ENCODE measurements at places on chromosomes 3 and 15.

- H3K4me1 ChIP-seq, result no peaks in the 10 kb centered on the region
- no peak overlapping the region for H3K4me3 ChIP-seq
- no peak for DNase-seq
- no peaks in the 10 kb centered on the region for H3K27me3 ChIP-seq
- H3K36me3 ChIP-seq, result no peaks in the 10 kb centered on the region
- no peak overlapping the region for H3K27ac ChIP-seq
These were observed 155.5 kb upstream of the TMC3 start for GRCh38 chr15:81529481-81529880.

- H3K36me3 ChIP-seq, result no peaks in the 10 kb centered on the region
- no peak overlapping the region for H3K4me3 ChIP-seq
- H3K4me1 ChIP-seq, result no peaks in the 10 kb centered on the region
- H3K27me3 ChIP-seq, result no peaks in the 10 kb centered on the region
- no peak for DNase-seq
These were observed 7.0 kb downstream of the CHST13 start for GRCh38 chr3:126531051-126531330.

DNA sequence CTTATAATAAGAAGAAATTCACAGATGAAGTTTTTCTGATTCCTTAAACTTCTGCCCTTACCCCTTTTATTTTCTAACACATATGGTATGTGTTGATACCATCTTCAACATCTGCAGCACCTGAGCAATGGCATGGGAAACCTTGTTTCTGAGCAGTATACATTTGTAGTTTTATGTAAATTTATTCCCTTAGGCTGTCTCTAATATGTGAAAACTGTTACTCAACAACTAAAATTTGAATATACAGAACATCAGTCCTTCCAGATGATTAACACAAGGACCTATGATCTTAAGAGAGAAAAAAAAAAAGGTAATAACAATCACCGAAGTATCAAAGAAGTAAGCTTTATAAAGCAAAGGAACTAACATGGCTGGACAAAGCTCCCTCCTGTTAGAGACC is 190.5 kb downstream of the TBC1D5 start:
- no peaks in the 10 kb centered on the region for H3K36me3 ChIP-seq
- no peaks in the 10 kb centered on the region for H3K27me3 ChIP-seq
- H3K27ac ChIP-seq, result no peak overlapping the region
- H3K4me3 ChIP-seq, result no peak overlapping the region

GRCh38 chr3:193783166-193783896 is 190.3 kb downstream of the OPA1 start:
- H3K4me1 ChIP-seq, result no peaks in the 10 kb centered on the region
- no peaks in the 10 kb centered on the region for H3K36me3 ChIP-seq
- peaks cover 3% of the 10 kb centered on the region for H3K27me3 ChIP-seq
- DNase-seq, result no peak
- H3K4me3 ChIP-seq, result no peak overlapping the region

DNA sequence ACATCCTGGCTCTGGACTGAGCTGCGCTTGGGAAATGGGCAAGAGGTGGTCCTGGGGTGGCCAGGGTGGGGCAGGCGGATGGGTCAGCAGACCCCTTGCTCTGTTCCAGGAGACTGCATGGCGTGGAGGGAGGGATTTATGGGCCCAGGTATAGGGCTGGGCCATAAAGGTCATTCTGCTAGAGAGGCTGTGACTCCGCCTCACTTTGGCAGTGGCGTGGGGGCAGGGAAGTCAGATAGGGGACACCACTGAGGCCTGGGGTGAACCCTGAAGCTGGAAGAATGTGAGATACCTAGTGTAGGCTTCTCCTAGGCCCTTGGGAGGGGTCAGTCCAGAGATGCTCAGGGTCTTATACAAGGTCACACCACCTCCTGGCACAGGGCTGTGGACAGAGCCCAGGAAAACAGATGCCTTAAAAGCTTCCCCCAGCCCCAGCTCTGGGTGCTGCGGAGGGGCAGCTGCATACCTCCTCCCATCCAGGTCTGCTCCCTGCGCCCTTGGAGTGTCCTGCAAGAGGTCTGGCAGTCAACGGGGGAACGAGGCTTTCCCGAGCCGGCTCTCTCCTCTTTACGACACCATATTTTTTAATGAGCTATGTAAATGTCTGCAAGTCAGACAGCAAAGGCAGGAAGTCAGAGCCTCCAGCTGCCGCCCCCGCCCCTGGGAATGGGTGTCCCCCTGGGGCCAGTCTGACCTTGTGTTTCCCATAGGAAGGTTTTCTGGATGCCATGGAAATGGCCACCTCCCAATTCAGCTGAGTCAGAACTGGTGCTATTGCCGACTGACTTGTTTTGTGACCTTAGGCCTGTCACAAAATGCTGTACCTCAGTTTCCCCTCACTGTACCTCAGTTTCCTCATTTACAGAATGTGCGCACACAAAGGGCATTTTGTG is 26.3 kb downstream of the LINGO1 start:
- H3K4me1 ChIP-seq, result no peaks in the 10 kb centered on the region
- DNase-seq, result no peak
- no peaks in the 10 kb centered on the region for H3K27me3 ChIP-seq
- no peaks in the 10 kb centered on the region for H3K36me3 ChIP-seq
- H3K4me3 ChIP-seq, result no peak overlapping the region
- no peak overlapping the region for H3K27ac ChIP-seq

DNA sequence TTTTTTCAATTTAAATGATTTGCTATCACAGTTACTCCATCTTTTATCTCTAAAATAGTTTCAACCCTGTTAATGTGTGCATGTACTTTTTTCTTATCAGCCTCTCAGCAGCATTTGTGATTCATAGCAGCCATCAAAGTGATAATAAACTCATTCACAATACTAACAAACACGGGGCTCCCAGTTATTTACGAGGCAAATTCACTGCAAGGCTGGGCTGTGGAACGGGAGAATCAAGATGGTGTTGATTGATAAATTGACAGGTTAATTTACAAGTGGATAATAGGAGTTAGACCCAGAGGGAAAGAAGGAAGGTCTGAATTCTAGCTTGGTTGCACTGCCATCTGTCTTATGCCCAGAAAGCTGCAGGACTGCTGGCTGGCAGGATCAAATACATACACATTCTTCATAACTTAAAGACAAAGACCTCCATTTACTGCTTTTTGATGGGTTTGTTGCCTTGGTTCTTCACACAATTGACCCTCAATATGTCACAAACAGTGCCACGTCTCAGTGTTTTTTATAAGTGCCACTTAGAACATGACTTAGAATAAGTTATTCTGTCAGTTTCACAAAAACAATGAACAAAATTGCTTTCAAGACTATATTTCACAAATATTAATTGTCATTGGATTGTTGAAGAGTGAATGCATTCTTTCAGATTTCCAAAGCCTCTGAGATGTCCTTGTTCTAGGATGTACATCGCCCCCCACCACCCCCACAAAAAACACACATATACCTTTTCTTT is 562.8 kb downstream of the NR2F2 start:
- DNase-seq, result no peak
- no peak overlapping the region for H3K27ac ChIP-seq
- no peaks in the 10 kb centered on the region for H3K4me1 ChIP-seq
- no peaks in the 10 kb centered on the region for H3K36me3 ChIP-seq

DNA sequence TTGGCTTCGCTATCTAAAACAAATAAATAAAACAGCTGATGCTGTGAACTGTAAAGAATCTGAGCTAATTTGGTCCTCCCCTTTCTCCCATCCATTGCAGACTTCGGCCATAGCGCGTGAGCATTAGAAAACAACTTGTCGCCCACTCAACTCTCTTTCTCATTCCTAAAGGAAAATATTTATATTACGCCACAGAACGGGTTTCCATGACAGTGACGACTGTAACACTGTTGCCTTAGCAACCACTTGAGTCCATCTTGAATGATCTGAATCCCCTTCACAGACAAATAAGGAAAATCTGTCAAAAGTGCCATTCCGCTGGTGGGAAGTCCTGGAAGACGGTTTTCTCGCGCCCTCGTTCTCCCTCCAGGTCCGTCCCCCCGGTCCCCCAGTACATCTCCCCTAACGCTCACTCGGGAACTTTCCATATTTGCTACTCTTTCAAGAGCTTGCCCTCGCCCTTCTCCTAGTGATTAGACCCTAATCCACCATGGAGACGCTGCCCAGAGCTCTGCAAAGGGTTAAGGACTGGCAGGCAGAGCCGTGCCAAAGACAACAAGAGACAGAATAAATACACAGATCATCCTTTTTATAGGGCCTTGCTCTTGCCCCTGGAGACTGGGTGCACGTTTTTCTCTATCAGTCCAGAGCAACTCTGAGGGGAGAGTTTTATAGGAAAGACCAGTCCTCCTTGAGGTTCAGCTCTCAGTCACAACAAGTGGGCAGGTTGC is 50.5 kb downstream of the CRYGS start:
- no peaks in the 10 kb centered on the region for H3K36me3 ChIP-seq
- H3K27me3 ChIP-seq, result no peaks in the 10 kb centered on the region
- no peaks in the 10 kb centered on the region for H3K4me1 ChIP-seq
- DNase-seq, result no peak

Measured in CD8-positive, alpha-beta memory T cell (primary cell).